ENCODE measurements at places on chromosomes 7 and 10.

DNA sequence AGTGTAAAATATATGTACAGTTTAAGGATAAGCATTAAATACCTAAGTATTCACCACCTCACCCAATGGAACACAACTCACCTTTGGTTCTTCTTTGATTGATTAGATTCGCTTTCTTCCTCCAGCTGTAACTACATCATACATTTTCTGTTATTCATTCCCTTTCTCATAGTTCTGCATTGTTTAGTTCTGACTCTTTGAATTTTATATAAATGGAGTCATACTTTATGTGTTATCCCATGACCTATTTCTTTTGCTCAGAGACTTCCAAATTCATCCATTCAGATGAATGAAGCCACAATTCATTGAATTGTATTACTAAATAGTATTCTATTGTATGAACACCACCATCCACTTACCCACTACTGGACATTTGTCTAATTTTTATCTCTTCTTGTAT lies 12.3 kb downstream of the THNSL1 start:
- DNase-seq, result no peak

DNA sequence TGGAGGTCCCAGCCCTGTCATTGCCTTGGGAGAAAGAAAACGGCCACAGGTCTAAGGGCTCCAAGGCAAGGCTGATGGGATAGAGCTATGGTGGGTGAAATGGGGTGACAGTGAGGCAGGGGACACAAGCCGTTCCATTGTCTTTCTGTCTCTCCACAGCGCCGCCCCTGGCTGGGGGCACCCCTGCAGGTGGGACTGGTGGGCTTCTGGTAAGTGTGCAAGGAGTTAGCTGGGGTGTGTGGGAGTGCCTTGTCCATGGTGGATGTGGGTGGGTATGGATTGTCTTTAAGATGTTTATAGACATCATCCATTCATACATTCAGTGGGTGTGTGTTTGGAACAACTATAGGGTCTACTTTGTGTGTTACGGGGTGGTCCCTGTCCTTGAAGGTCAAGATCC lies 7.5 kb downstream of the SFXN3 start:
- DNase-seq, result no peak

- no peak for DNase-seq
Observed at GRCh38 chr10:78291722-78292121, 258.1 kb downstream of the RPS24 start.

DNA sequence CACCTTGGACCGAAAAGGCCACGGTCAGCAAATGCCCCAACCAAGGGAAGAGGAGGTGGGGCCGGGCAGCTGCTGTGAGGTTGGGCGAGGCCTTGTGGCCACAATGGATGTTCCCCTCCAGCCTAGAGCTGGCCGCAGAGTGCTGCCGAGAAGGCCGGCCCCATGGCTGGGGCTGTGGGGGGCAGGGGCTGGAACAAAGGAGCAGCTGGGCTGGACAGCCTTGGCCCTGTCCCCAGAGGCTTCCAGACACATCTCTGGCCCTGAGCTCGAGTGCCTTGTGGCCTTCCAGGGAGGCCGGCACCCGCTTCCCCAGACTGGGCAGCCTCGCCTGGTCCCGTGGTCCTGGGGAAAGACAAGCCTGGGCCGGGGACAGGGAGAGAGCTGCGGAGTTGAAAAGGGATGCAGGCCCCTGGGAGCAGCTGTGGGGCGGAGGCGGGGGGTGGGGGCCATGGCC lies 88.0 kb downstream of the PDGFA start:
- no peak for DNase-seq

- DNase-seq, result no peak
Observed at GRCh38 chr10:100759331-100759730, 13.9 kb downstream of the PAX2 start.

- DNase-seq, result no peak
Observed at GRCh38 chr10:105681051-105681450, 1040.0 kb downstream of the SORCS3 start.

DNA sequence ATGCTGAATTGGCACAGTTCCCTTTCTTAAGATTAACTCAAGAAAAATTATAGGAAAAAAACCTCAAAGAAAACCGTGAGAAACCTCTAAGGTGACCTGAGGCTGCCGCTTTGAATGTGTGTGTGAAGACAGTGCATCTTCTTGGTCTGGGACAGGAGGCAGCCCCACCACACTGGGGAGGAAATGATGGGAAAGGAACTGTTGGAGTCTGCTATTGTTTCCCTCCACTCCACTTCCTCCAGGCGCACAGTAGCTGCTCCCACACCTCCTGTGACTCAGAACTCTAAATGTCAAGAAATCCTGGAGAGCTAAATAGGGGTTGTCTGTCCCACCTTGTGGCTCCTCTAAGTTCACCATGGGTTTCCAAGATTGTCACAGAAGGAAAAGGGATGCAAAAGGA lies 179.4 kb downstream of the PDE1C start:
- DNase-seq, result no peak

DNA sequence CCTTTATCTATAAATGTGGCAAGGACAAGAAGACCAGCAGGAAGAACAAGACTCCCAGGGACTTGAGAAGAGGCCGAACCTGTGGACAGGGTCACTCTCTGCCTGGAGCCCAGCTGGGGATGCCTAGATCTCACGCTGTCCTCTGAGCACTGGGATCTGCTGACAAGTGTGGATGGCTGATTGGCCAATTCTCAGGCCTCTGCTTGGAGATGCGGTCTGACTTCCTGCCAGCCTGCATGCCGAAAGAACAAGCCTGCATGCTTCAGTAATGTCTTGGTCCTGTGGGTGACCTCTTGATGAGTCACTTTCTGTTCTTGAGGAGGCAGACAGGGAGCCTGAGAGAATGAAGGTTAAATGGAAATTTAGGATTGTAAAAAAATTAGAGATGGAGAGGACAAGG lies 84.7 kb downstream of the TMEM178B start:
- peak; percentile 92 for DNase-seq

GRCh38 chr7:141381794-141382427 lies 169.3 kb upstream of the AGK start:
- no peak for DNase-seq

DNA sequence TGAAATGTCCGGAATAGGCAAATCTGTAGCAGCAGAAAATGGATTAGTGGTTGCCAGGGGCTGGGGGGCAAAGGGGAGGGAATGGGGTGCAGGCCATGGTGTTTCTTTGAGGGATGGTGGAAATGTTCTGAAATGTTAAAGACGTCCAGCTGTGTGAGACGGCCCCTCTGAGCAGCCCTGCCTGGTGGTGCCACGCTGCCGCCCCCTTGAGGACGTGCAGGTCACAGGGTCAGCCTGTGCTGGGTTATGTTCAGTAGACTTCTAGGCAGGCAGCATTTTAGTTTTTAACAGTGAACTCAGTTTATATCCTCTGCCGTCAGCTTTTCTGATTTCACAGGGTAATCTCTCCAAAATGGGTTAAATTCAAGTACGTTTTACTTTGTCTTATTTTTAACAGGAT lies 9.4 kb downstream of the NUB1 start:
- DNase-seq, result no peak

GRCh38 chr10:62277971-62278370 lies 9.3 kb upstream of the RTKN2 start:
- no peak for DNase-seq

DNA sequence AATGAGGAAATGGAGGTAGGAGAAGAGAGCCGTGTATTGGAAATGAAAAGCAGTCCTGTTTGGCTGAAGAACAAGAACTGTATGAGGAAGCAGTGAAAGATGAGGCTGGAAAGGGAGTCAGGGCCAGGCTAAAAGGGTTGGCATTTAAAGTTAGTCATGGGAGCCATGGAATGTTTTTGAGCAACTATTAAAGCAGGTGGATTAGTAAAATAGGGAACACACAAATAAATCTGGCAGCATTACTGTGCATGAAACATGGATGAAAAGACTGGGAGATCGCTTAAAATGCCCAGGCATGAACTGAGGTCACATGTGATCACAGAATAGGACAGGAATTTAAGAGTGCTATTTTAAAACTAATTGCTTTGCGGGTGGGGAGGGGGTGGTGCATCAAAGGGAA lies 1.4 kb upstream of the IFRD1 start:
- DNase-seq, result no peak

DNA sequence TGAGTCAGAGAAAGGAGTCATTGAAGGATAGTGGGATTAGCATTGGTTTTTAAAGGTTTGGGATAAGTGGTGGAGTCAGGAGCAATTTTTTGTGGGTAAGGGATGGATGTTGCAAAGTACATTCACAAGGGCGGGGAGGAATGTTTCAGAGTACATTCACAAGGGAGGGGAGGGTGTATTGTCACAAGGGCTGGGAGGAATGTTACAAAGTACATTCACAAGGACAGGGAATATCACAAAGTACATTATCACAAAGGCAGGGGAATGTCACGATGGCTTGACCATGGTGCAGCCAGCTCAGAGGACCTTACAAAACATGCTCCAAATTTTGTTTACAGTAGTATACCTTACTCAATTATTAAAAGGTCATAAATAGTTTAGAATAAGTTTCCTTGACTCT lies 30.3 kb downstream of the C1GALT1 start:
- DNase-seq, result no peak

- DNase-seq, result no peak
Observed at GRCh38 chr7:120164-120991, 72.0 kb upstream of the FAM20C start.

DNA sequence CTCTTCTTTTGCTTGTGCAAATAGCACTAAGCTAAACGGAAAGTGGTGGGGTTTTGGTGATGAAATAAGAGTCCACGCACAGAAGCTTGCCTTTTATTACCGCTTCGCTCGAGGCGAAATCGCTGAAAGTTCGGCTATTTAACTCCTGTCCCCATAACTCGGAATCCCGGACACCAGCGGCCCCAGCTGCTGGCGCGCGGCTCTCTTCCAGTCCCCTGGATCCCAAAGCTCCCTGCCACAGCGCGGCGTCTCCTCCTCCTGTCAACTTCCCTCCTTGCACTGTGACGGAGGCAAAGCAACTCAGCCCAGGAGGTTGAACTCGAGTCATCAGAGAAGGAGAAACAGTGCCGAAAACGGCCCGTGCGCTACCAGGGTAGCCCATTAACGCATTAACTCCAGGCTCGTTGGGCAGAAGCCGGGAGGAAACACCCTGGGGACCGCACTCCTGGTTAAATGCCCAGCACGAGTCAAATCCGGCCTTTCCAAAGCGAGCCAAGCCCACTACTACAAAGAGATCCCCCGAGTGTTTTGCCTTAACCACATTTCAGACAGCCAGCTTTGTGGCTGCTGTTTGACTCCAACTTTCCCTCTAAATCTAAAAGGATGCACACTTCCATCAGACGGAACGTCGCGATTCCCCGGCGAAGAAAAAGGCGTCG lies 1.3 kb downstream of the SEMA3D start:
- no peak for DNase-seq

DNA sequence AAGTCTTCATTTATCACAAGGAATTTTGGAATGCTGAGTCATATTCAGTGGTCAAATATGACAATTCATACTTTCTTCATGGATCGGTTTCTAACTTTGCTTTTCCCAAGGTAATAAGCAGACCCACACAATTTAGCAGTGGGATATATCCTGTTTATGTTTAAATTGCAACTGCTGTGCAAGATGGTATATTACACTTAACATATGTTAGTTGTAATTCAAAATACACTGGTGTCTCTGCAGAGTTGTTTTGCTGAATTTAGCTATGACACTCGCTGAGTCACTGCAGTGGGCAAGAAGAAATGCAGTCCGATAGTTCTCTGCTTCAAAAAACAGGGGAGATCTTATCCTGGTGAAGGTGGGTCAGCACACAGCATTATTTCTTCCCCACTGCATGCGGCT lies 194.8 kb upstream of the PTN start:
- DNase-seq, result peak; percentile 37

DNA sequence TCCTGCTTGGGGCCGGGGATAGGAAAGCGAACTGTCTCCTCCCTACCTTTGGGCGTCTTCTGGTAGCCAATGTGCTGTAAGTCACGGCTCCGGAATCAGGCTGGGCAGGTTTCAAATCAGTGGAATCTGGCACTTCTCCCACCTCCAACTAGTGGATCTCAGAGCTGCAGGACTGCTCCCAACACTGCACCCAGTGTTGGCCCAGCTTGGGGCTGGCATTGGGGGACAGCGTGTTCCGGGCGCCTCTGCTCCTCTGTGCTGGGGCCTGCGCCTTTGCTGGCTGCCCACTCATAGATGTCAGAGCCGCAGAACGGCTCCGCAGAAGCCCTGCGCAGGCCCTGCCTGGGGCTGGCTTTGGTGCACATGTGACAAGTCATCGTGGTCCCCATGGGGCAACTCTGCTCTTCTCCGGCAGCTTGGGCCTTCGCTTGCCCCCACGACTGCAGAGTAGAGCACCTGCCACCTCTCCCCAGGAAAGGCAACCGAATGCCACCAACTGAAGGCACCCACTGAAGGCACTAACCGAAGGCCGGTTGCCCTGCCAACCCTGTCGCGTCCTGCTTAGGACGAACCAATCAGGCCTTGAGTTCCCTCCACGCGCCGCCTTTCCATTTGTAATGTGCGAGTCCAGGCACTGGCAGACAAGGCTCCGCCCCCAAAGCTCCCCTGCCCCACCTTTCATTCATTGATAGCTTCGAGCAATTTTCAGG lies 85.5 kb upstream of the ABI1 start:
- DNase-seq, result no peak

- DNase-seq, result no peak
Observed at GRCh38 chr7:73810998-73811360, 19.8 kb upstream of the CLDN4 start.

GRCh38 chr7:55484241-55484640 lies 88.1 kb downstream of the VOPP1 start:
- no peak for DNase-seq

- DNase-seq, result peak; percentile 98
Observed at GRCh38 chr7:81684514-81685269, 85.2 kb downstream of the HGF start.

- DNase-seq, result no peak
Observed at GRCh38 chr7:151666886-151667285, 147.2 kb upstream of the RHEB start.

DNA sequence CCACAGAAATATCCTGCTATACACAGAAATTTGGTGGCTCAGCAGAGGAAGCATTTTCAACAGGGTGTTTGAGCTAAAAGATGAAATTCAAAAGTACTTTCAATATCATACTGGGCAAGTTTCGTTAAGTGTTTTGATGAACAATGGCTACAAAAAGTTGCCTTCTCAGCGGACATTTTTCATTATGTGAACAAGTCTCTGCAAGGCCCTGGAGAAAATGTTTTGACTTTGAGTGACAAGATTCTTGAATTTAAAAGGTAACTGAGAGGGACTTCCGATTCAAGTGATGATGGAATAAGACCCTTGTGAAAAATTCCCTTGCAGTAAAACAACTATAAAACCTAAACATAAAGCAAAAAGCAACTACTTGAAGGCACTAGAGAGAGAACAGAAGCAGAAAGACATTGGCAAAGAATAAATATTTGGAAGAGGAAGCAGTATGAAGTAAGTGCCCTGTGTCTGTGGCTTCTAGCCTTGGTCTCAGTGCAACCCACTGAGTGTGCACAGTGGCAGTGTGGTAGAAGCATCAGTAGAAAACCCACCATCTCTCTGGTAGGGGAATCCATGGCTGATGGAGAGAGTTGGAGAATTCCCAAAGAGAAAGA lies 62.5 kb upstream of the NAMPT start:
- no peak for DNase-seq

Data from smooth muscle cell of the brain vasculature (primary cell).